ENCODE measurements at places on chromosomes 7 and 10.

DNA sequence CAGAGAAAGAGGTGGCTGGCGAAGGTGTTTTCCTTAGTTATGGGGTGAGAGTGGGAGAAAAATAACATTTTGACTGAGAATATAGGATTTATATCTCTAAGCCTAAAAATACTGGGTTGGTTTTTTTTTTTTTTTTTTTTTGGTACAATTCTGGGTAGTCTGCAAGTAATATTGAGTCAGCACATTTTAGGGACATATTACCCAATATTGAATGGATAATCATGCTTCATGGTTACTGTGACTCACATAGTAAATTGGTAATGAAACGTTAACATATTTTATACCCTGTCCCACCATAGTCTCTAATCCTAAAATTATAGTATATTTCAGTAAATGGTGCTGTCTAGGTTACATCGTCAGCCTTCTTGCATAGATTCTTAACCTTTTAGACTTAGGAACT is 91.4 kb downstream of the TPST1 start:
- peak; percentile 76 for DNase-seq

- DNase-seq: no peak
These were observed 4.3 kb upstream of the NOS3 start for GRCh38 chr7:150986556-150986955.

GRCh38 chr7:128065872-128066271 is 34.6 kb upstream of the LRRC4 start:
- DNase-seq: no peak

DNA sequence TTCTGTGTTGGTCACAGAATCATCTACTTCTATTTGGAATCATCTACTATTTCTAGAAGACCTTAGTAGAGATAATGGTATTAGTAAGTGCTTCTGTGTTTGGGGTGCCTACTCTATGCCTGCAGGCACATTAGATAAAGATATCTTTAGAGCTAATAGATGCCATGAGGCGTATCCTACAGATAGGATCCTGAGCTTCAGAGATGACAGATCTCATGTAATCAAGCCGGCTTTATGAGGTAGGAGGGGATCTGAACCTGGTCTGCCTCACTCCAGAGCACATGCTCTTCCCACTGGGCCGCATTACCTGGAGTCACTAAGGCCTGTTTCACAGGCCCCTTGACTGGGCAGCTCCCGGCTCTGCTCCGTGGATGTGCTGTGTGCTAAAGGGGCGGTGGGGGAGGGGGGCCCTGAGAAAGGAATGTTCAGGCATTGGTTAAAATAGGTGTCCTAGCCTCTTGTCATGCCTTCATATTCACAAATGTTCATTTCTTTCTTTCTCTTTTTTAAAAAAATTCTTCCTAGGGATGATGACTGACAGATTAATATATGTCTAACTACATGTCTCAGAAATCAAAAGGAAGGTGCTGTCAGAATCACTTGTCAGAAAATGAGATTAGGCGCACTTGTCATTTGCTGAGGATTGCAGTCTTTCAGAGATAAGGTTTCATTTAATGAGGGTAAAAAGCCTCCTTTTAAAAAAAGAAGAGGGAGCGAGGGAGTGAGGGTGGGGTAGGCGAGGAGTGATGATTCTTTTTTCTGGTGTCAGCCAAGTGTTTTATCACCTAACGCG is 458.0 kb upstream of the GALNT17 start:
- DNase-seq: no peak

- no peak for DNase-seq
These were observed 282.4 kb downstream of the ADARB2 start for GRCh38 chr10:1454951-1455350.

GRCh38 chr10:38127812-38128211 is 33.7 kb downstream of the ZNF37A start:
- no peak for DNase-seq
